Stimulated activated CD4-positive, alpha-beta T cell treated with anti-CD3 and anti-CD28 coated beads, Interleukin-1b, Interleukin-23, amount 100 ng/mL, for 24 hours (primary cell): ENCODE measurements at places on chromosomes 2 and 18.

- DNase-seq: no peak
Measured at GRCh38 chr2:187612857-187613256, 58.6 kb upstream of the TFPI start.

DNA sequence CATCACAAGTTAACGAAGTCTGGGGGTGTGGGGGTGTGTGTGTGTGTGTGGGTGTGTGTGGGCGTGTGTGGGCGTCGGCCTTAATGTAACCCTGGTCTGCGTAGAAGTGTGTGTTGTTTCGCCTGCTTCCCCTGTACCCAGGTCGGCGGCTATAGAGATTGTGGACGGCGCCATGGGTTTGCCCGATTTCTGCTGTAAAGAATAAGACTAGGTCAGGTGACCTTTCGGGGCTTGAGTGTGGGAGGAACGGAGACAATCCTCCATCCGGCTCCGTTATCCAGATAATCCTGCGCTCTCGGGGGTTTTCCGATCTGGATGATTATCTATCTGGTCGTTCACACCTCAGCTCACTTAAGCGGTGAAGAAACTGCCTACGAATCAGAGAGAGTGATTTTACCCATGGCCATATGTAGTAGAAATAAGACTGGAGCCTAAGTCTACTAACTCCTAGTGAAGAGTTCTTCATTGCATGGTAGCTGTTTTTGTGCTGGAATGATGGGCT is 543 bp downstream of the HADHB start:
- DNase-seq: peak; percentile 13

GRCh38 chr2:192465141-192465540 is 270.4 kb upstream of the TMEFF2 start:
- DNase-seq: no peak

DNA sequence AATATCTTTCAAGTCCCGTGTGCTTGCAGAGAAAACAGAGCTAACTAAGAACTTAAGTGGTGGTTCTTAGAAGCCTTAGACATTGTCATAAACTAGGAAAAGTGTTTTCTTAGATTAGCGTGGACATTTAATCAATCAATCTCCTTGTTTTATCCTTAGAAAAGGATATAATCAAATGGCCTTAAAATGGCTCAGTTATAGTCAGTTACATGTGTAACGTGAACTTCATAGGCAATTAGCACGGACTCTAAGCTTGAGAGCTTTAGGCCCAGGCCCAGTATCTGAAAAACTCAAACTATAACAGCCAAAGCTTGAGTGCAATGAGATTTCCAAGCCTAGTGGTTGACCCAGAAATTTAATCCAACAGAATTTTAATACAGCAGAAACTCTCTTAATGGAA is 43.5 kb upstream of the SP3 start:
- DNase-seq: no peak

- DNase-seq: no peak
Measured at GRCh38 chr2:191226196-191226595, 19.0 kb upstream of the MYO1B start.

DNA sequence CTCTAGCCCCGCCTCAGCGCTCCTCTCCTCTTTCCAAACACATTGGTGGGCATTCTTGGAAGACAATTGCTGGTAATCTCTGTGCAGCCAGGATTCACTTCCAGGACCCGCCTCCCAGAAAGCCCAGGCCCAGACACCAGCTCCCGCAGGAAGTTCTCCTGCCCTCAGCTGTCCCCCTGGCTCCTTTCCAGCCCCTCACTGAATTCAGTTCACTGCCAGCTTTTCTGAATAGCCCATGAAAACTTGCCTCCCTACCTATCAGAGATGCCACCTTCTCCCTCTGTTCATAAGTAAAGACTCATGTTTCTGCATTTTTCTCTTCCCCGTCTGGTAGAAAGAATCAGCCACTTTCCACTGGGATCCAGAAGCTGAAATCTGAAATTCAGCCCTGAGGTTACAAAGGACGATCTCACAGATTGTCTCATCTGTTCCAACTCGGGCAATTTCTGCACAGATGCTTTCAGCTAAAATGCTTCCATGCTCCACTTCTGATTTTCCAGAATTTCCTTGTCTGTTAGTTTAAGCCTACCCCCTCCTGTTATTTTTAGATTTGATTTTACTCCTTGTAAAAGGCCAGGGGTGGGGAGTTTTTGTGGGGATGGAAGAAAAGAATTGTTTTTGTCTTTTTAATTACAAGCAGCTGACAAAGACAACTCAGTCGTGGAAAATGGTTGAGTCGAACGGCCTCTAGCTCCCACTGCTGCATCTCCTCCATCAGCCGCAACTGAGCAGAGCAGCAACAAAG is 98.1 kb downstream of the SP3 start:
- no peak for DNase-seq

DNA sequence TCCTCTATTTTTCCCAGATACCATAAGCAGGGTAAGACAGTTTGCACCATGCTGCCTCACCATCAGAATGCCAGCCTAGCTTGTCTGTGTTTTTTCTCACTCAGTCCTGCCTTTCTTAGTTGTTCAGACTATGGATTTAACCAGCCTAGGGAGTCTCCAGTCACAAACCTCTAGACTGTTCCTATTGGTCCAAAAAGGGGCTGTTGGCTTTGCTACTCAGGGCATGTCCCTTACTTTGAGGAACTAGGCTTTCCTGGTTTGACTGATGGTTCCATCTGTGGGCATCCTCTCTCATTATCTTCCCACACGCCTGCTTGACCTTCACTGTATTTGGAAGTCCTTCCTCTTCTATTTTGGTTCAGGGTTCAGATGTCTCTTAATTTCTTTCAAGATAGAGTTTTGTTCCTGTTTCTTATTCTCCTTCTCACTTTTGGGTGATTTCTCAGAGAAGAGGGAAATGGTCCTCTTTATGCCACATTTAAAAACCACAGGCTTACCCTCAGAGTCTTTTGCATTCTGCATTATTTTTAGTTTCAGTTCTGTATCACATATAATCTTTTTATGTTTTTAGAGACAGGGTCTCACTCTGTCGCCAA is 31.3 kb upstream of the TMEM131 start:
- no peak for DNase-seq

DNA sequence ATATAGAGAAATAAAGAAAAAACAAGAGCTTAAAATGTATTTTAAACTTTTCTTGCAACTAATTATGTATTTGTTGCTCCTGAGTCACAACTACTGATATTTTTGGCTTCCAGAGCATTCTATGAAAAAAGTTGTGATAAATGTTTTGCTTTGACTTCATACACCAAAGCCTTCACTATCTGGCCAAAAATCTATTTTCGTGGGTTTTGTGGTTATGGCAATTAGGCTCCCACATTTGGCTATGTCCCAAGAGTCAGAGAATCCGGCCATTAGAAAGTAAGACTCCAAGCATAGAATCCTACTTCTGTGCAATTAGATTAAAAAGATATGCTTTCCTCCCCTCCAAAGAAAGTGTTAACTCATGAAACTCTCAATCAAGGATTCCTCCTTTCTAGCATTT is 1456.1 kb upstream of the ACVR2A start:
- no peak for DNase-seq

GRCh38 chr2:102848366-102848839 is 86.6 kb downstream of the TMEM182 start:
- DNase-seq: no peak

DNA sequence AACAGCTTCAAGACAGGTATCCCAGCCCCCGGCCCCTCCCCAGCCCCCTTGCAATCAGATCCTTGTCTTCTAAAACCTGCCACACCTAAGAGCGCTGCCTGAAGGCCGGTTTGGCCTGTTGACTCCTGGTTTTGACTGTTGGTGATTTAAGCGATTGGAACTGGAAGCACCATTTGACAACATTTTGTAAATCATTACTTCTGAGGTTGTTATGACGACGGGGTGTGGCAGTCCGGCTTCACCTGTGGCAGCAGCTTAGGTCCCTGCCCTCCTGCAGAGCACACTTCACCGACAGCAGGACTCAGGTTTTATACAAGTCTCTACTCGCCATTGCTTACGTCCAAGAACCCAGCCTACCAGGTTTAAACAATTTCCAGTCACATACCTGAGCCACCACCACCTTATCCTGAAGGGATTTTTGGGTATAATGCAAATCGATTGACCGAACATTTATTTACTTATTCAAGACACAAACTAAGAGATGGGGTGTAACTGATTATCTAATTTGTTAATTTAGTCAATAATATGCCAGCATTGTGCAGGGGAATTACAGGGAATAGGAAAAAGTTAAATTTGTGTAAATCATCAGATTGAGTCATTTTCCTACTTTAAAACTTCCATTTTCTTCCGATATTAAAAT is 707 bp upstream of the DGUOK start:
- DNase-seq: no peak

GRCh38 chr2:8346706-8347430 is 335.0 kb upstream of the ID2 start:
- DNase-seq: no peak

DNA sequence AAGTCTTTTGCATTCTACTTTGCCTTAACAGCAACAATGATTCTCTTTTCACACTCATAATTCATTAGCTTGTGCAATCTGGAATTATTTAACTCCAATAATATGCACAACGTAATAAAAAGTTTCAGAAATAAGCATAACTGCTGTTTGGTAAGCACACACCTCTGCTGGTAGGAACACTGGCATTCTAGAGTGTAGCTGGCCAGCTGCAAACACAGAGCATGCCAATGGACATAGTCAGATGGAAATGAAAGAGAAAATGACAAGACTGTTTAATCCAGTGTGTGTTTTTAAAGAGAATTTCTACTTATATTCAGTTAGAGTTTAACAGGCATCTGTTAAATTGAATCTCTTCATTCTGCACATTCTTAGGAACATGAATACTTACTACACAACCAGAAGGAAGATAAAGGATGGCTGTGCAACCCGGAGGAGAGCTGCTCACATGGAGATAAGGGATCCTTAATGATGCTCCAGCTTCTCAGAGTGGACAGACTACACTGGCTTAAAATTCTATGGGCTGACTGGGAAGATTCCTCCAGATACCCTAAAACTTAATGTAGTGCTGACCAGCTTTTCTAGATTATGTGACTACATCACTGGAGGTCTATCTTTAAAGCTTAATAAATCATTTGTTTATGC is 94.6 kb upstream of the CHAC2 start:
- no peak for DNase-seq

- no peak for DNase-seq
Measured at GRCh38 chr18:58748899-58749595, 77.8 kb downstream of the MALT1 start.

DNA sequence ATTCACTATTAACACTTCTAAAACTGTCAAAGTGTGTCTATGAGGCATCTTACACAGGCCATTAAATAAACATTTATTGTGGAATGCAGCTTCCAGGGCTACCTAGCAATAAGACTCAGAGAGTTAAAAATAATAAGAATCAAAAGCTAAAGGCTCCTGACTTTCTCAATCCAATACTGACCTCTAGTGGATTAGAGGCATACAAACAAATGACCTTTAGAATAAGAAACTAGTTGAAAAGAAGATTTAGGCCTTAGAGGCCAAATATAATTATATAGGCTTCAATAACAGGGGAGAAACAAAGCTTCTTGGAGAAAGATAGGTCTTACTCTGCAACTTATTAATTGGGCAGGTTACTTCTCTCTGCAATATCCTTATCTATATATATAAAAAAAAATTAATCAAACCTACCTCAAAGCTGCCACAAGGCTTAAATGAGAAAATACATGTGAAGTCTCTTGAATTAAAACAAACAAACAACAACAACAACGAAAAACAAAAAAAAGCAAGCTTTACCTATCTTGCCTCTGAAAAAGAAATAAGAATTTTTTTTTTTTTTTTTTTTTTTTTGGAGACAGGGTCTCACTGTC is 246.1 kb downstream of the EXOC6B start:
- DNase-seq: no peak

DNA sequence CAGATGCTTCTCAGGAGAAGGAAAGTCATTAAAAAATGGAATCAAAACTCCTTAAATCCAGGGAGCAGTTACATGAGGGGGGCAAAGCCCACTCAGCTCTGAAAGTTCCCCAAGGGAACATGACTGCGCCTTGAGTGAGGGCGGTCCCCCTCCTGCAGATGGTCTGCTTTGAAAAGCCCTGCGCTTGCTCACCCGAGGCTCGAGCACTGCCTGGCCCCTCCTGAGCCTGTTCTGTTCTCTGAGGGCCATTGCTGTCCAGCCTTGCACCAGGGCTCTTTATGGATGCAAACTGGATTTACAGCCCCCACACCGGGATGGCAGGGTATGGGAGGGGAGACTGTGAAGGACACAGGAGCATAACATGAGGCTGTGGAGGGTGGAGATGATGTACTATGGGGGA is 37.8 kb upstream of the DNMT3A start:
- DNase-seq: no peak

DNA sequence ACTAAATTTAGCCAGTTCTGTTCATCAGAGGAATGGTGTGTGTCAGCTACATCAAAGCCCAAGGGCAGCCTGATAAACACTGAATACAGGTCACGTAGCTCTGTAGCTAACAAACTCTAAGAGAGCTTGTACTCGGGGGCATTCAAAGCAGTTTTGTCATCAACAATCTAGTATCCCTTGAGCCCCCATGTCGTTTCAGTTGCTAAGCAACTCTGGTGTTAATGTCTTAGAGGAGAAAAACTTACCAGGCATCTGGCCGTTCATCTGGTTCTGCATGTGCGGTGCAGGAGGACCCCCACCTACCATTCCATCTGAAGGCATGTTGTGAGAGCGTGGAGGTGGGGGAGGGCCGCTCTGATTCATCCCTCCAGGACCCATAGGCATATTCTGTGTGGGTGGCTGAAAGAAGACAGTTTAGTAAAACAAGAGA is 33.1 kb downstream of the SS18 start:
- no peak for DNase-seq

DNA sequence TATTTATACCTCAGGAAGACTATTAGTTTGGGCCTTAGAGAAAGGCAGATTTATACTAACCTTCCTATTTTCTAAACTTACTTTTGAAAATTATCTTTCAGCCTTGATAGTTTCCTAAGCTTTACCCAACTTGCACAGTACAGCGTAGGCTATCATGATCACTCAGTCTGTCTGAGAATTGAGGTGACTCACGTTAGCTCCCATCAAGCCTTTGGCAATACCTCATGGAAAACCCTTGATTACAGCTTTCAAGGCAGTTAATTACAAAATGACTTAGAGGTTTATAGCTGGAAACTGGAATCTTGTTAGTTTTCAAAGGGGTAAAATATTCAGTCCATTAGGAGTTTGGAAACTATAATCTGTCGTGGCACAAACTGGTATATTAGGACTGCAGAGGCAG is 26.4 kb upstream of the ARMC9 start:
- DNase-seq: no peak

DNA sequence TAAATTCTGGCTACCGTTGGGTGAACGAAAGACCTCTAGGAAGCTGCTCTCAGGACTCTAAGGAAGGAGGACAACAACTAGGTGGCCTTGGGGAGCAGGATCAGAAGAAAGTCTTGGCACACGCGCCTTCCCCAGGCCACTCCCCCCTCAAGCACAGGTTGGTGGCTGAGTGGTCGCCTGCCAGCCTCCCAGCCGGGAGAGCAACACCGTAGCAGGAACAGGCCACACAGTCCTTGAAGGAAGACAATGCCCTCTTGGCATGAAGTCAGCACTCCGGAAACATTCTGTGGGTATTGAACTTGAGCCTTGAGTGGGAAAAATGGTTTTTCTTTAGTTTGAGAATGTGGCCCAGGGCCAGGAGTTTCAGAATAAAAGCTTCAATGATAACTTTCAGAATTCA is 87.4 kb upstream of the AGAP1 start:
- DNase-seq: no peak
